CD4-positive, alpha-beta memory T cell (primary cell): ENCODE measurements at places on chromosomes 11 and 22.
A peak's percentile ranks its signal among the peaks of the same experiment; 100 is the strongest.

- DNase-seq, result peak; percentile 70
These were observed 5.5 kb downstream of the TTC28 start for GRCh38 chr22:28674121-28674563.

GRCh38 chr11:26158251-26158650 lies 173.7 kb upstream of the ANO3 start:
- DNase-seq, result no peak

GRCh38 chr22:42805998-42806830 lies 50.9 kb downstream of the ARFGAP3 start:
- DNase-seq, result no peak

GRCh38 chr11:91686700-91687099 lies 537.9 kb upstream of the FAT3 start:
- no peak for DNase-seq

- DNase-seq, result peak; percentile 68
These were observed 111.2 kb downstream of the MRTFA start for GRCh38 chr22:40525250-40525884.

DNA sequence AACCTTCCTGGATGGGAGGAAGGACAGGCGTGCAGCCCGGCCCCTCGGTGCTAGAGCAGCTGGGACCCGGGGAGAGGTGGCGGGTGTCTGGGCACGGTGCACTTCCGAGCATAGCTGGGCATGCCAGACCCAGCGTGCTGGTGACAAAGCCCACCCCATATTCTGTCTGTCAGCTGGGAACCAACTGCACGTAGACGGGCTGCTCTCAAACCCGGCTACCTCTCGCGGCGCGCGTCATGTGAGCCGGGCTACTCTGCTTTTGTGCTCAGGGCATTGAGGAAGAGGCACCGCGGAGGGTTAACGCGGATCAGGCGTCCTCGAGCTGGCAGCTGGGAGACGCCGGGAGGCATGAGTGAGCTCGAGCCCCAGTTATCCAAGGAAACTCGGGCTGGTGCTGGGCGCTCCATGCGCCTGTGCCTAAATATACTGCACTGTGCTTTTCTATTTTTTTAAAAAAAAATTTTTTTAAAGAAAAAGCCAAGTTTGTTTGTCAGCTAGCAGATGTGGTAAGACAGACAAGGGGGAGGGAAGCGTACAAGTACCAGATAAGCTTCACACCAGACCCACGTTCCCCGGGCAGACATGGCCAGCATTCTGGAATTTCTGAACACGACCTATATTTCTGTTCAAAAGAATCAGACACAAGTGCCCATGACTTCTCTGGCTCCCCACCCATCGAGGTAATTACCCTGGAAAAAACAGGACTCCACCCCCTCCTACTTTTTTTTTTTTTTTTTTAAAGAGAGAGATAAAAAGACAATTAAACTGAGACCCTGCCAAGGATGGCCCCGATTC lies 425.6 kb downstream of the SHANK2 start:
- DNase-seq, result no peak

GRCh38 chr22:50705219-50705691 lies 32.6 kb downstream of the SHANK3 start:
- DNase-seq, result no peak

DNA sequence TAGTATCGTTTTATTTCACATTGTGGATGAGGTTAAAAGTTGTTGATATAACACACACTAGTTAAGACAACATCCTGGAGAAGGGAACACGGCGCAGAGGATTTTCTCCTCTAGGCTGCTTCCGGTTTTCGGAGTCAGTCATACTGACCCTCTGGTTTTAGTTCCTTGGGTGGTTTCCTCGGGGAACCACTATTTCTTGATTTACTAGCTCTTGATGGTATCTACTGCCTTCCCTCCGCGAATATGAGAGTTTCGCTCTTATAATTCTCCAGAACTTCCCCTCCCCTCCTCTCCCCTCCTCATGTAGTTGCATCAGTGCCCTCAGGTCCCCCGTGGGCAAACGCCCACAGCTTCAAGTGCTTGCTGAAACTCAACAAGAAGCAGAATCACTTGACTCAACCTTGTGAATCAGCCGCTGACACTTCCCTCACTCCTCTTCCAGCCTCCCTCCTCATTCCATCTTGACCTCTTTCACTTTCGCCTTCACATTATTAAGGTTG lies 15.9 kb upstream of the APOBEC3A start:
- DNase-seq, result no peak

- no peak for DNase-seq
These were observed 70.0 kb upstream of the B3GAT1 start for GRCh38 chr11:134481933-134482527.

DNA sequence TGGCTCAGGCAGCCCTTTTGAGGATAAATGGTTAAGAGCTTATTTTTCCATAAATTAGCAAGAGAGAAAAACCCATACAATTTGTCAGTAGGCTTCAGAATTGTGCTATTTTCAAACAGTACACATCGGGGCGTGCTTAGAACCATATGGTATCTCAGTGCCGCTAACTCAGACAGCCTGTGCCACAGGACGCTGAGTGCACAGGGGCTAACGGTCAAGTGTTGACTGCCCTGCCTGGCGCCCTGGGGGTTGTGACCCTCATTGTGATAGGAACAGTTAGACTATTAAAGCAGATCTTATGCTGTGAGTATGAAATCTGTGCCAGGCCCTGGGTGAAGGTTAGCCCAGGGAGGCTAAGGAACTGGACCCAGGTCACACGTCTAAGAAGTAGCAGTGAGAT lies 1519.7 kb downstream of the BRD1 start:
- no peak for DNase-seq

DNA sequence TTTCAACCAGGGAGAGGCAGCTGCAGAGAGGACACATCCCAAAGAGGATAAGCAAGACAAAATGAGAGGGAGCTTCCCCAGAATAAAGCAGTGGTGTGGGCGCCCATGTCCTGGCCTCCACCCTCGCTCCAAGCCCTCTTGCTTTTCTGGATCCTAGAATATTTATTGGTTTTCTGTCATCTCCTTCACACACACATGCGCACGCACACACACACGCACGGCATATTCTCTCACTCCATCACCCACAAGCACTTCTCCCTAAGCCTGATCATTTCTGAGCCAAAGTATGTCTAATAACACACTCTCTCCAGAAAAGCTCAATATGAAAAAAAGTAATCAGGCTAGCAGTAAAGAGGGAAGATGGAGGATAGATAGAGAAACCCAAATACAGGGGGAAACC lies 7.6 kb downstream of the IGSF9B start:
- DNase-seq, result no peak

GRCh38 chr11:119315131-119316015 lies 1.6 kb downstream of the MCAM start:
- peak; percentile 56 for DNase-seq

DNA sequence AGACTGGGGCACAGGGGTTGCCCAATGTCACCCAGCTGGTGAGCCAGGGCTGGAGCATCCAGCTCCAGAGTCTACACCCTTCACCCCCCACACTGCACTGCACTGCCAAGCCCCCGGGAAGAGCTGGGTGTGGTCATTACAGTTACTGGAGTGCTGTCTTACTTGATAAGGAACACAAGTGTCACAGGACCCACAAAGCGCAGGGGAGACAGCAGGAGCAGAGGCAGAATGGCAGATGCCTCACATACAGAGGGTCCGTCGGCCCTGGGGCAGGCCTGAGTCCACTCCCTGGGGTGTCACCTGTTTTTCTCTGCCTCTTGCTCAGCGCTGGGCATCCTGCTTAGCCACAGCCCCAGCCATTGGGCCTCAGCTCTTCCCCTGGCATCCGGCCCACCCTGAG lies 7.7 kb downstream of the IL2RB start:
- DNase-seq, result no peak

- DNase-seq, result peak; percentile 48
These were observed 32.8 kb downstream of the PITPNB start for GRCh38 chr22:27885977-27886842.

GRCh38 chr11:35303596-35304385 lies 115.6 kb downstream of the SLC1A2 start:
- DNase-seq, result no peak

GRCh38 chr11:94705891-94706615 lies 62.1 kb upstream of the AMOTL1 start:
- no peak for DNase-seq

- no peak for DNase-seq
These were observed 950 bp upstream of the LAYN start for GRCh38 chr11:111539426-111540113.

GRCh38 chr22:23074451-23074850 lies 4.1 kb downstream of the GNAZ start:
- no peak for DNase-seq

DNA sequence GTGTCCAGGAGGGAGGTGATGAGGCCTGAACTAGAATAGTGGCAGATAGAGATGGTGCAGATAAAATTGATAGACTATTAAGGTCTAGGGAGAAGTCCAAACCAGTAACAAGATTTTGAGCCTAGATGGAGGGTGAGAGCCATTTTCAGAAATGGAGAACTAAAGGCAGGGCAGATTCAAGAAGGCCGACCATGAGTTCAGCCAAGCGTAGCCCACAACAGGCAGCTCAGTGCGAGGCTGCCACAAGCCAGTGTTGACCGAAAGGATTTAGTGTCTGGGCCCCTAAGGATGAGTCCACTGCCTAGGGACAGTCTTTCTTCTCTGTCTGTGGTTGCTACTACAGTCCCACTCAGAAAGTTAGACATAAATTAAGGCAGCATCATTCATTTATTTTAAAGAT lies 51.7 kb downstream of the PPP2R1B start:
- DNase-seq, result no peak

DNA sequence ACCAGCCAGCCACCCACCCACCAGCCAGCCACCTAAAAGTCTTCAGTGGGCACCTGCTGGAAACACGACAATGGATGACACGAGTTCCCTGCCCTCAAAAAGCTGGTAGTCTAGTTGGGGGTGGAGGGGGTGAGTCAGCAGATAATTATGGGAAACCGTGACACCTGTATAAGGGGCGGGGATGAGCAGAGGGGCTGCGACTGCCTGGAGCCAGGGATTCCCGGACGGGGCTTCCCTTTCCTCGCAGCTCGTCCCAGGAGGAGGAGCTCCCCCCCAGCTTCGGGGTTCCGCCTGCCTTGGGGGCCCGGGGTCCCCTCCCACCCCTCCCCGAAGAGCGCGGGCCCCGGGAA lies 2.3 kb upstream of the RTN4RL2 start:
- peak; percentile 9 for DNase-seq

DNA sequence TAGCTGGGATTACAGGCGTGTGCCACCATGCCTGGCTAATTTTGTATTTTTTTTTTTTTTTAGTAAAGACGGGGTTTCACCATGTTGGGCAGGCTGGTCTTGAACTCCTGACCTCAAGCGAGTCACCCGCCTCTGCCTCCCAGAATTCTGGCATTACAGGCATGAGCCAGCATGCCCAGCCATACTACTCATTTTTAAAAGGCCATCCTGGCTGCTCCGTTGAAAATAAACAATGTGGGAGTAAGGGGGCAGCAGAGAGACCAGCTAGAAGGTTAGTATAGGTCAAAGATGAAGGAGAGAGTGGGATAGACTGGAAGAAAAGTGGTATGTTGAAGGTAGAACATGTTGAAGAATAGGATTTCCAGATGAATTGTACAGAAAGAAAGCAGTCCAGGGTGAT lies 17.6 kb upstream of the LIN7C start:
- no peak for DNase-seq

GRCh38 chr11:111059726-111060125 lies 185.8 kb upstream of the POU2AF2 start:
- DNase-seq, result no peak

DNA sequence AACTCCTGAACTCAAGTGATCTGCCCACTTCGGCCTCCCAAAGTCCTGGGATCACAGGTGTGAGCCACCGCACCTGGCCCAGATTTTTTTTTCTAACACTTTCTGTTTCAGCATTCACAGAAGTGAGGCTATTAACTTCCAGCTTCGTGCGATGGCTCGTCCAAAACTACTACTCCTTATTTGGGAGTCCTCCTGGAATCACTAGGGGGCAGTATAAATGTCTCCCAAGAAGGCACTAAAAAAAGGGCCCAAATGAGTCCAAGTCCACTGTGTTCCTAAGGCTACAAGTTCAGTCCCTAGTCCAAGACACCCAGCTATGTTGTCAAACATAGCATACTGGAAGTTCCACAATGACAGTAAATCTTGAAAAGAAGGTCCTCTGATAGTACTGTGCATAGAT lies 63.2 kb upstream of the BIRC3 start:
- DNase-seq, result no peak

- DNase-seq, result no peak
These were observed 62.7 kb upstream of the KCNQ1OT1 start for GRCh38 chr11:2762451-2762850.

DNA sequence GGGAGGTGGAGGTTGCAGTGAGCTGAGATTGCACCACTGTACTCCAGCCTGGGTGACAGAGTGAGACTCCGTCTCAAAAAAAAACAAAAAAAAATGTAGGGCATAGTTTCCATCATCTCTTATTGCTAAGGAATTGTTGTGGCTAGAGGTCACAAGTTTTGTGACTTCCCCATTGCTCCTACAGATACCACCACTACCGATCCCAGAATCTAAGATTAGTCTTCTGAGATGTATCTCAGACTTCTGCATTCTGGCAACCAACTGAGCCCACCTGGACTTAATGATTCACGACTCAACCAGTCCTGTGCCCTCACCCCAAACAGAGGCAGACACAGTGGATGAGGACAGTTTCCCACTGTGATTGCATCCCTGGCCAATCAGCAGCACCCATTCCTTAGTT lies 148.9 kb downstream of the NECTIN1 start:
- DNase-seq, result no peak

DNA sequence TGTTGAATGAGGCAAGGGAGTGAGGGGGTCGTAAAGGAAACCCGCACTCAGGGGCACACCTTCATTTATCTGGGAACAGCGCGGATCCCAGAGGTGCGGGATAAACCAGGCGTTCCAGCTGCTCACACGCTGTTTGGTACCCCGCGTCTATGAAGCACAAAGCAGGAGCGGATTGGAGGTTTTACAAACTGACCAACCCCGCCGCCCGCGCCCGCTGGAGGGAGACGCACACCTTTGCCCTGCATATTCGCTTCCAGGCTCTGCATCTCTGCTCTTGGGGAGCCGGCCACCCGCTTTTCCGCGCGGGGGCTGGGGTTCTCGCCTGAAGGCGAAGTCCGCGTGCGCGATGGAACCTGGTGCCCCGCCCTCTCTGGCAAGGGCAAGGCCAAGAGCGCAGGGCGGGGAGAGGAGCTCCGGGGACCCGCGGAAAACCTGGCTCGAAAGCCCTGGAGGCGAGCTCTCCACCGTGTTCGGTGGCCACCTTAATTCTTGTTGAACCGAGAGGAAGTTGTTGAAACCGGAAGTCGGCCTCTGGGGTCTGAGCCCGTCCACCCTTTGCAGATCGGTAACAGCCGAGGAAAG lies 6.8 kb upstream of the ALX4 start:
- no peak for DNase-seq
